ENCODE measurements at places on chromosomes 7 and 10.
A peak's percentile ranks its signal among the peaks of the same experiment; 100 is the strongest.

DNA sequence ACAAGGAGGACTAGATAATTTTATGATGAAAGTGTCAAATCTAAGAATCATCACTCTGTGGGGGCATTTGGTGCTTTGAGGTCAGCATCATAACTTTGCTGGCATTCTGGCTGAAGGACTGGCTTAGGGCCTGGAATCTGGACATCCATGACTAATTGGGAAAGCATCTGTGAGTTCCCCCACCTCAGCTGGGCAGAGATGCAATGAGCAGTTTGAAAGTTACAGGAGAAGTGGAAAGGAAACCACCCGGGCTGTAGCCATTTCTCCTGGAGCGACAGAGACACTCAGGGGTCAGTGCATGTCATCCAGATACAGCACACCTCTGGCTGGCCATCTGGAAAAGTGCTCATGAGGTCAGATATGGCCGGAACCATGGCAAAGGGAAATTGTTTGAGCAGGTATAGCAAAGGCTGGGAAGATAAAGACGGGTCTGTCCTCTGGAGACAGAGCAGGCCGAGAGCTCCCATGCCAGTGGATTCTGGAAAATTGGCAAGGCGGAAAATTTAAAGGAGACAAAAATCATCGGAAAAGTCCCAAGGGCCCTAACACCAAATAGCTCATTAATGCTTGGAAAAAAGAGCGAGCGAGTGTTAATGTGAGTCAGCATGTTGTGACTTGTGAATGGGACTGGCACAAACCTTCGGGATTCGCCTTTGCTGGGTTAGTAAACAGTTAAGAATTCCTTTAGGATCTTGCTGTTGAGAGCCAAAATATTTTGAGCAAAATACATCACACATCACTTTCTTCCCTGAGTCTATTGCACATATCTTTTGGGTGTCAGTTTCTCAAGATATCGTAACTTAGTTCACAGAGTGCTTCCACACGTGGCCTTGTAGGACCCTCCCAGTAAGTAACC lies 188.4 kb upstream of the AGK start:
- peak; percentile 75 for DNase-seq

DNA sequence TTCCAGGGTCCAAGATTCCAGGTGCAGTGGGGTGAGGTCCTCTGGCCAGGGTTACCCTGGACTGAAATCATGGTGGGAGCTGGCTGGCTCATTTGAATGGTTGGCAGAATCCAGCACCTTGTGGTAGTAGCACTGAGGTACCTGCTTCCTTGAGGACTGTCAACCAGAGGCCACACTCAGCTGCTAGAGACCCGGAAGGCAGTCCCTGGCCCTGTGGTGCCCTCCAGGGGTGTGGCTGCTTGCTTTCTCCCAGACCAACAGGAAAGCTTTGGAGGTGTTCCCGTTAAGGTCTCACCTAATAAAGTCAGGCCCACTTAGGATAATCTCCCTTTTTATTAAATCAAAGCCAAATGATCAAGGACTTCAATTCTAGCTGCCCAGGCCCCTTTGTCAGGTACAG lies 107.7 kb upstream of the GDF10 start:
- no peak for DNase-seq

DNA sequence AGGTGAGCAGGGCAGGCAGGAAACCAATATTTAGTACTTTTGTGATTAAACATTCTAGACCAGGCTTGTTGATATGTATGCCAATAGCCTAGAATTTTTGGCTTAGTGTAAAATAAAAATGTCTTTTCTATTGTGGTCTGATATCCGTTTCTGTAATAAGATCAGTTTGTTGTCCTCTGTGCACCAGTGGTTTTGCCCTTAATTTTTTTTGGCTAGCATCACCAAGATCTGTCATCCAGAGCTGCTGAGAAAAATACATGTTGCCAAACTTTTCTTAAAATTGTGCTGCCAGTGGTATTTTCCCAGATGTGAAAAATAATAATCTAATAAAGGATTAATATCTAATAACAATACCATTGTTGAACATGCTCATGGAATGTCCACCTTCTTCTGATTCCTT lies 115.6 kb downstream of the TWIST1 start:
- no peak for DNase-seq

DNA sequence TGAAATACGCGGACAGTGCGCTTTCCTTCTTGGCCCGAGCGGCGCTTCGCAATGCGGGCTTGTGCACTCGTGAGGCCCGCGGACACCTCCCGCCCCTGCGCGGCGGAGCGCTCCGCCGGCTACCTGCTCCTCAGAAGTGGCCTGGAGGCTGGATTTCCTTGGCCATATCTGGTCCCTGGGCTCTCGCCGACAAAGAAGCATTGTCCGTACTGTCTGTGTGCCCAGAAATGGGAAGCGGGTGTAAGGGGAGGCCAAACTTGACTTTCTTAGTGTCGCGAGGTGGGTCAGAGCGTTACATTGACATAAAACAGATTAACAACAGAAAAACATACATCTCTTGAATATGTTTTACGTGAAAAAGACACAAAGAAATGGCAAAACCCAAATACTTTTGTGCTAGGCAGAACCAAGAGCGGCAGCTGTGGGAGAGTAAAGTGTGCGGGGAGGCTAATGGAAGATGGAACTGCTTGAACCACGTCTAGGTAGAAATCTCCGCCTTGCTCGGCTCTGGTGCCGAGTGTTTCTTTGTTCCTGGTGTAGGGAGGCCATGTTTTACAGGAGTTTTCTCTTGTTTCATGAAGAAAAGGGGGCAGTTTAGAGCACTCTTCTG lies 1.4 kb downstream of the LANCL2 start:
- DNase-seq = peak; percentile 20

- no peak for DNase-seq
Observed at GRCh38 chr10:60989400-60989876, 45.5 kb upstream of the RHOBTB1 start.

- no peak for DNase-seq
Observed at GRCh38 chr10:96244354-96244753, 27.0 kb downstream of the BLNK start.

GRCh38 chr10:121469797-121470606 lies 128.2 kb downstream of the FGFR2 start:
- DNase-seq = no peak

- DNase-seq = no peak
Observed at GRCh38 chr7:95503271-95504131, 17.8 kb downstream of the ASB4 start.

- no peak for DNase-seq
Observed at GRCh38 chr10:84208023-84208422, 13.7 kb downstream of the CDHR1 start.

- DNase-seq = no peak
Observed at GRCh38 chr10:114167985-114168384, 6.0 kb downstream of the CCDC186 start.

DNA sequence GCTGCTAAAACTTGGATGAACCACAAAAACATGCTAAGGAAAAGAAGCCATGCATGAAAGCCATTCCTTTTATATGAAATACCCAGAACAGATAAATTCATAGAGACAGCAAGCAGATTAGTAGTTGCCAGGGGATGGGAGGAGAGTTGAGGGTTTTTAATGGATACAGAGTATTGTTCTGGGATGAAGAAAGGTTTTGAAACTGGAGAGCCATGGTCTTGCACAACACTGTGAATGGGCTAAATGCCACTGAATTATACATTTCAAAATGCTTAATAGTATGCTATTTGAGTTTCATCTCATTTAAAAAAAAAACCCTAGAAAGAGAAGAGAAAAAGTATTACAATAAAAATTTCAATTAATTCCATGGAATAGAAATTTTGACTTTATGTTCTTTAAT lies 154.3 kb downstream of the GNAT3 start:
- no peak for DNase-seq

DNA sequence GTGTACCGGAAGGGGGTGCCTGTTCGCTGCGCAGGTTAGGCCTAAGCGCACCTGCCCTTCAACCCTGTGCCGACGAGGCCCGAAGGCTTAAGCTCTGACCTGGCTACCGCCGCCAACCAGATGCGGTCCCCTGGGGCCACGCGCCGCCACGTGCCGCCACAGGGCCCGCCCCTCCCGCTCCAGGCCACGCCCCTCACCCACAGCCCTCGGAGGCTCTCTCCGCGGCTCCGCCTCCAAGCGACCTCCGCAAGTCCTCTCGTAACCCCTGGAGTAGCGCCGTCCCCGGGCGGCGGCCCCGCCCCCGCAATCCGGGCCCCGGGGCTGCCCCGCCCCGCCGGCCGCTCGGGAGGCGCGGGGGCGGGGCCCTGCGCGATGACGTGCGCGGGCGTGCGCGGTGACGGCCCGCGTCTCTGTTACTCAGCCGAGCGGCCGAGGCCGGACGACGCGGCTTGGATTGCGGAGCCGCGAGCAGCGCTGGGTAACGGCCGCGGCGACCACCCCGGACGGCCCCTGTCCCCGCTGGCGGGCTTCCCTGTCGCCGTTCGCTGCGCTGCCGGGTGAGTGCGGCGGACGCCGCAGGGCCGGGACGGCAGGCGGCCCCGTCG lies at the start of gene MAPK8:
TSS of gene MAPK8 (plus strand) at position 413 of the 605 bp plus-strand sequence. CDS start 94,984 bp downstream, outside the sequence.
- DNase-seq = peak; percentile 84

DNA sequence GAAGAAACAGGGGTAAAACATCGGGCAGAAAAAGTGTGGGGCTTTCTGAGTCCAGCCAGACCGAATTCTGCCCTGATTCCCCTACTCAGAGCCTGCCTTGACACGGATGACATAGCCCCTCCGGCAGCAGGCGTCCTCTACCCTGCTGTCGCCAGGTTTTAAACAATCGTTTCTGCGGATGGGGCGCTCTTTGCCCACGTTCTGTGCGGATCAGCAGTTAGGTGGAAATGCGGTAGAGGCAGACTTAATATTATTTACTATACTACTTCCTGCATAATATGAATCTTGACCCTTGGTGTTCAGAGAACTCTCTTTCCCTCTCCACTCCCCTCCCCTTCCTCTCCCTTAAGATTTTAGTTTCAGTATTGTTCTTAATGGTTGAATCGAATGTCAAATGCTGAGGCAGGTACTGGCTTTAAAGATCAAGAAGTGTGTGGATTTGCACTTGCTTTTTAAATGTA lies 2.4 kb downstream of the GATA3 start:
- peak; percentile 54 for DNase-seq

- DNase-seq = no peak
Observed at GRCh38 chr10:29921071-29921446, 138.3 kb downstream of the JCAD start.

GRCh38 chr10:97514344-97514743 lies 15.6 kb downstream of the UBTD1 start:
- DNase-seq = no peak

GRCh38 chr10:78348411-78349164 lies 314.9 kb downstream of the RPS24 start:
- DNase-seq = no peak

GRCh38 chr7:16511314-16511713 lies 15.3 kb upstream of the LRRC72 start:
- no peak for DNase-seq

- no peak for DNase-seq
Observed at GRCh38 chr10:109591601-109592000, 331.7 kb downstream of the XPNPEP1 start.

GRCh38 chr10:60977161-60978122 lies 33.5 kb upstream of the RHOBTB1 start:
- DNase-seq = no peak

DNA sequence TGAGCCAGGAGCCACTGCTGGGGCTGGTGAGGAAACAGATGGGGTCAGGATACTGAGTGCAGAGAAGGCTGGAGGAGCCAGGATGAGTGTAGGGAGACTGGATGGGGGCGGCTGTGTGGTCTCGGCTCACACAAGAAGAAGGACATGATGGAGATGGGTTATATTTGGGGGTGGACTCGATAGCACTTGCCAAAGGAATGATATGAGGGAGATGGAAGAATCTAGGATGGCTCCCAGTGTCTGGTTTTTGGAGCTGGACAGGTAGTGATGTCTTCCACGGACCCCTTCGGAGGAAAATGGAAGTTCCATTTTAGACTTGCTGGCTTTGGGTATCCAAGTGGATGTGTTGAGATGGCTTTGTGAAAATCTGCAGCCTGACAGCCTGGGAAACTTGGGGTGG lies 83.9 kb downstream of the CDH23 start:
- DNase-seq = no peak
